Urinary bladder (tissue), 4 donors: ENCODE measurements at places on chromosomes 6 and 20. TPM values are rescaled to one million over a fixed set of nuclear protein-coding genes. Genes with fewer than 3 reads are reported as not detected.

TMEM170B gene
- 11.2 TPM for total RNA-seq

SLC17A2 gene
- 0.11 TPM for total RNA-seq

DNA sequence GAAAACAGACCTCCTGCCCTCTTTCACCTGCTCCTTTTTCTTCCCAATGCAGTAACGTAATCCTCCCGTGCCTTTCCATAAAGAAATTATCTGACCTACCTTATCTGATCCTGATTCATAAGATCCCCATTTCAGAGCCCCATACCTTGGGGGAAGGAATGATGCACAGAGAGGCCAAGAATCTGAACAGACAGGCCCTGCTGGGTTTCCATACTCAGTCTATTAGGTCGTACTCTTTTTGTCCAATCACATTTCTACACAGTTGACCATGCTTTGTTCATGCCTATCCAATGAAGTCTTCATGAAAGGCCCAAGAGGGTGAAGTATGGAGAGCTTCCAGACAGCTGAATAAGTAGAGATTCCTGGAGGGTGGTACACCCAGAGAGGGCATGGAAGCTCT, 25.3 kb downstream of the SRPK1 start:
- no peak for DNase-seq

FAXC gene
- 19.4 TPM for total RNA-seq

IMPG1 gene
- 0.21 TPM for total RNA-seq

DNA sequence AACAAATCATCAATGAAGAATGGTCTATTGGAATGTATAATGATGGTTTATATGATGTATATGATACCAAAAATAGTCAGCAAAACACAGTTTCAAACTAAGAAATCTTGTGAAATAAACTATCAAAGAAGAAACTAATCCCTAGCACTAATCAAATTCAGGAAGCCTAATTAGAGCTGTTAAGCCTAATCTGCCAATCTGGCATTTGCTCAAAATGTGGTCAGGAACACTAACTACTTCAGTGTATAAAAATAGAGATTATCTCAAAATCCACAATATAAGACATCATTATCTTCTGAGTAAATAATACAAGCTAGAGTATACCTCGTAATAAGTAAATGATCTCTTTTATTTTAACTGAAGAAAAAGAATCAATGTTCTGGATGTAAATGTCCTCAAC, 12.8 kb upstream of the AKAP7 start:
- DNase-seq: no peak

DNA sequence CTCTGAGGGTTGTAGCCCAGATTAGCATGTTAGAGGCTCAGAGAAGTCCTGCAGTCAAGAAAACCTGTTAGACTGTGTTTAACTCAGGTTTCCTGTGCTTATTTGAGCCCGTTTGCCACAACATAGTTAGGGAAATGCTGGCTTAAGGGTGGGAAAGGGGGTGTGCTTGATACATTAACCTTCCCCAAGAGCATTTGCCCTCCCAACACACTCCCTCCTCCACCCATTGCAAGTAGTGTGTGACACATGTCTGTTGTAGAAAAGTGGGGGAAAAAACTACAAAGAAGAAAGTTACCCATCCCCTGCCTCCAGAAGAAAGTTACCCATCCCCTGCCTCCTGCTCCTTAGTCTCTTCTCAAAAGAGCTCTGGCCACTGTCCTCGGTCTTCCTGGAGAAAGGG, 36.8 kb upstream of the MRPS18A start:
- no peak for DNase-seq
